Amygdala (tissue), 56 donors: ENCODE measurements at places on chromosomes 6 and 20.

- no peak for DNase-seq
These were observed 18.0 kb downstream of the CDYL start for GRCh38 chr6:4794140-4794707.

DNA sequence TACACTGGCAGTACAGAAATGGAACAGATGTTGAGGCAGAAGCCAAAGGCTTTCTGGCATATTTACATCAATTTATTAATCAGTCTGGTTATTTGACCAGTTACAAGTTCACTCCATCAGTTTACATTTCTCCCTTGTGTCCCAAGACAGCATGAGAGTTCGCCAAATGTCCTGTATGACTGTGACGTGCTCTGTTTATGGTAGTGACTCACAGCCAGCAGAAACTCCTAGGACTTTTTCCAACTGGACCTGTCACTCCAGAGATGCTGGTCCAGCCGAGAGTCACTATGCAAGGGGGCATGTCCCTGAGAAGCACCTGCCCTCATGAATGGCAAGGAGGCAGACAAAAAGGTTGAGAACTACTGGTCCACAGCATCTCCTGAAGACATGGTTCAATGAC is 160.0 kb downstream of the LRFN2 start:
- no peak for DNase-seq

GRCh38 chr20:40805592-40805991 is 116.6 kb upstream of the MAFB start:
- DNase-seq, result no peak

GRCh38 chr6:100614386-100614785 is 149.7 kb upstream of the SIM1 start:
- DNase-seq, result no peak

- DNase-seq, result no peak
These were observed 53.6 kb upstream of the SIRPA start for GRCh38 chr20:1841554-1842140.

- no peak for DNase-seq
These were observed 216.4 kb downstream of the DLL1 start for GRCh38 chr6:170074435-170074834.

DNA sequence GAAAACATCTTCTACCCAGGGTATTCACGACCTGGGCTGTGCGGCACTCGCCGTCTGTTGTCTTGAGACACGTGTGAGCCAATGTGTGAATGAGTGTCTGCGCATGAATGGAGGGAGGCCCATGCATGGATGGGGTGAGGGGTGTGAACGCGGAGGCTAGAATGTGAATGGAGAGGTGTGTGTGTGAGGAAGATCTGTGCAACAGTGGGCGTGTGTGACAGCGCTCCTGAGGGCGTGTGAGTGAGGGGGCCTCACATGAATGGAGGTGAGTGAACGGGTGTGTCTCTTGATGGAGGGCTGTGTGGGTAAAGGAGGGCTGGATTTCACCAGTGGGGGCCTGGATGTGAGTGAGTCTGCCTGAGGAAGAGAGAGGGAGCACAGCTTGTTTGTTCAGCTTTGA is 146.0 kb downstream of the LRFN2 start:
- no peak for DNase-seq

- DNase-seq, result no peak
These were observed 6.0 kb downstream of the TMEM30A start for GRCh38 chr6:75278474-75279077.

- DNase-seq, result no peak
These were observed 125.8 kb downstream of the EPM2A start for GRCh38 chr6:145609521-145609920.

- no peak for DNase-seq
These were observed 9.9 kb upstream of the WFDC2 start for GRCh38 chr20:45459606-45460005.

DNA sequence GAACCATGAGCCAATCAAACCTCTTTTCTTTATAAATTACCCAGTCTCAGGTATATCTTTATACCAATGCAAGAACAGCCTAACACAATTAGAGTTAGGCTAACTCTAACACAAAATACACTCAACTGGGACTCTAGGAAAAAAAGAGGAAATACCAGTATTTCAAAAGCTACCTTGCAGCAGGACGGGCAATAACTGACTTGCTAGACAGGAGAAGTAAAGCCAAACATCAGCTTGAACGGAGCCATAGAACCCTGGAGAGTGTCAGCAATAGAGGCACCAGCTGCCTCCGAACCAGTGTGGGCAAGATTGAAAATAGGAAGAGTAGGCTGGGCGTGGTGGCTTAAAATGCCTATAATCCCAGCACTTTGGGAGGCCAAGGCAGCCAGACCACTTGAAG is 162.0 kb upstream of the SOX4 start:
- DNase-seq, result no peak

- no peak for DNase-seq
These were observed 175.1 kb downstream of the VEGFA start for GRCh38 chr6:43944908-43945767.

DNA sequence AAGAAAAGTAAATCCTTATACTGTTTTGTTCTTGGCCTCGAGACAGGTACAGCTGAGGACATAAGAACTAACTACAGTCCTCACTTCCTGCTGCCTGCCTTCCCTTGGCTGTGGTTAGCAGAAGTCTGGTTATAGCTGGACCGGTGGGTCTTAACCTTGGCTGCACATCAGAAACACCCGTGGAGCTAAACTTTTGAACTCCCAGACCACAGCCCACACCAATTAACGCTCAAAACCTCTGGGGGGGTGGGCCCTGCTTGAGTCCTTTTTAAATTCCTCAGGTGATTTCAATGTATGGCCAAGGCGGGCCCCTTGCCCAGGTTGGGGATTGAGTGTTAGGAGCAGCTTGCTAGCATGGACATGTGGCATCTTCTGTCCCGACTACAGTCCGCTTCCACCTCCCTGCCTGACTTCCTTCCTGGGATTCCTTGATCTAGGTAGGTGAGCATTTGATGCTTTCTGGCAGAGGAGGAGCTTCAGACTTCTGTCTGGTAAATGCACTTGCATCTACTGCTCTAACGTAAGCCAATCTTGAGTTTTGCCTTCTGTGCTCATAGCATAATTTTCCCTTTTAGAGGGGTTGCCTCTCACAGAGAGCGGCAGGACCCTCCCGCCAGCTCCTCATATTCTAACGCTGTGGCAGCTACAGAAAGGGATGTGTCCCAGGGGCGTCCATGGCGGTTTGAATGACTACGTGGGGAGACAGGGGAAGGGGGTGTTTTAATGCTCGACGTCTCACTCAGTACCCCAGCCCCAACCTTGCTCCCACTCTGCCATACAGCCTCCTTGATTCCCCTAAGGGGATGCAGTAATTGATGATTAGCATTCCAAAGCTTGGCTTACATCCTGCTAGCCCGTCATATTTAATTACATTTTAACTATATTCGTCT is 390.1 kb downstream of the ZFAND3 start:
- DNase-seq, result no peak

GRCh38 chr6:108163644-108164542 is 1.9 kb upstream of the NR2E1 start:
- DNase-seq, result no peak

DNA sequence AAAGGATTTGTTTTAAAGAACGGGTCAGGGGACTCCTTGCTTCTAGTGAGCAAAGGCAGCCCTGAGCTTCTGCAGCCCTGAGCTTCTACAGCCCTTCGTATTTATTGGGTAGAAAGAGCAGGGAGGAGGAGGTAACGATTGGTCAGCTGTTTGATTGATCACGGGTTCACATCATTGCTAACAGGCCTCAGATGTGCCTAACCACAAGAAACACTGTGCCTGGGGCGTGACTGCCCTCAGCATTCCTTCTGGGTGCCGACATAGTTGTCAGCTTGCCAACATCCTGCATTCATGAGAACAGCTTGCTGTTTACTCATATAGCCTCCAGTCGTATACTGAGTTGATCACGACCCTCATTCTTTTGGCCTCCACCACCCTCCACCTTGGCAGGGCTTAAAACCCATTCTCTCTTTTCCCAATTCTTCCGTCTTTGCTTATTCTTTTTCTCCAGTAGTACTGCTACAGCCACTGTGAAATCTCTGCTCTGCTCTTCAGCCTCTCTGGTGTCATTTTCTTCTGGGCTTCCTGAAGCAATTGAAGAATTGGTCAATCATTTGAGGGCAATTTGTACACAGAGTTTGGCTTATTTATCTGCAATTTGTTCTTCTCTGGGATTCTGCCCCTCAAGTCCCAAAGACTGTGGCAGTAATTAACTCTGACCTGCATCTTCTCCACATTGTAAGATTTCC is 25.4 kb upstream of the NOP56 start:
- no peak for DNase-seq

GRCh38 chr20:38754924-38755323 is 6.7 kb downstream of the ACTR5 start:
- no peak for DNase-seq

GRCh38 chr6:5007531-5007930 is 3.7 kb upstream of the RPP40 start:
- no peak for DNase-seq

DNA sequence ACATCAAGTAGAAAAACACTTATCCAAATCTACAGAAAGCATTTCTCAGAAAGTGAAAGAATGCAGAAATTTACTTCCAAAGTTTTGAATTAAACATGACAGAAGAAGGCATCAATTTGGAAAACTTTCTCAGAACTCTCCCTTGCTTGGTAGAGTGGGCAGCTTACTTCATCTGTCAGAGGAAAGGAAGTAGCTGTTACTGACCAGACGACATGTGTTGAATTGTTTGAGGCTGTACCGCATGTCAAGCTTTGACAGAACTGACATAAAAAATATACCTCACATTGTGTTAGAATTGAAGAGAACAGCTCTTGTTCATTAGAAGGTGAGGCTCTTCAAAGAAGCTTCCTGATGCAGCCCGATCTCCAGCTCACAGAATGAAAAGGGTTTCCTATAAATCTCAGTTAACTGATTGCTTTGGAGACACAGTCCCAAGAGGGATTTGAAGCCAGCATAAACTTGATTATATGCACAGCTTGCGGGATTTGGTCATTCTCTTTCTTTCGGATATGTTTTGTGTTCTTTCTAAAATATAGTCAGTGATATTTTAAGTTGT is 190.7 kb downstream of the PLCB1 start:
- no peak for DNase-seq

DNA sequence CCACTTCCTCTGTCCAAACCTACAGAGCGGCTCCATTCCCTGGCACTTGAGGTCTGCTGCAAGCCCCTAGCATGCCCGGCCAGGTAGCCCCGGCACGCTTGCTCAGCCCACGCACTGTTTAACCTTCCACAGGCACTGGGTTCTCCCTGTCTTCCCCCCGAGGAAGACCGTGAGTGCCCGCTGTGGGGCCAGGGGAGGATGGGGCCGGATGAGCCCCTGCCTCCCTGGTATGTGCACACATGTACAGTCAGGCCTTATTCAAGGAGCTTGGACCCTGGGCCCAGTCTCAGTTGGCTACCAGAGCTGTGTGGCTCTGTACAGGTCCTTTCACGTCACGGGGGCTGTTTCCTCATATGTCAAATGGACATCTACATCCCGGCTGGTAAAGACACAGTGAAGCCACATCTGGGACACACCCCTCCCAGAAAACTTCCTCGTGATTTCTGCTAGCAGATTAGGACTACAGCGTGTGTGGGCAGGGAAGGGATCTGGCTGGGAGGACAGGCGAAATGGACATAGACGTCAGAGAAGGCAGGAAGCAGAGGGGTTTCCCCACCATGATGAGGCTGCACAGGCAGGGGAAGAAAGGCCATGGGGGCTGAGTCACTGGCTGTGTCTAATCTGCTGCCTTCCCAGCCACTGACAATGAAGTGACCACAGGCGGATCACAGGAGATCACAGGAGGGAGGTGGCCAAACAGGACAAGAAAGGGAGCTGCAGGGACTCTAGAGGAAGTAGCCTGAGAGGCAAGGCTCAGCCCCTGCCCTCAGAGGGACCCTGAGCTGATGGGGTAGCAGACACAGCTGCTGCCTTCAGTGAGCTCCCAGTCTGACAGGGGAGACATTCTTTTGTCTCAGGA is 62.9 kb downstream of the MRPL14 start:
- no peak for DNase-seq

GRCh38 chr6:27777614-27778355 is 134.4 kb downstream of the OR2B2 start:
- no peak for DNase-seq

DNA sequence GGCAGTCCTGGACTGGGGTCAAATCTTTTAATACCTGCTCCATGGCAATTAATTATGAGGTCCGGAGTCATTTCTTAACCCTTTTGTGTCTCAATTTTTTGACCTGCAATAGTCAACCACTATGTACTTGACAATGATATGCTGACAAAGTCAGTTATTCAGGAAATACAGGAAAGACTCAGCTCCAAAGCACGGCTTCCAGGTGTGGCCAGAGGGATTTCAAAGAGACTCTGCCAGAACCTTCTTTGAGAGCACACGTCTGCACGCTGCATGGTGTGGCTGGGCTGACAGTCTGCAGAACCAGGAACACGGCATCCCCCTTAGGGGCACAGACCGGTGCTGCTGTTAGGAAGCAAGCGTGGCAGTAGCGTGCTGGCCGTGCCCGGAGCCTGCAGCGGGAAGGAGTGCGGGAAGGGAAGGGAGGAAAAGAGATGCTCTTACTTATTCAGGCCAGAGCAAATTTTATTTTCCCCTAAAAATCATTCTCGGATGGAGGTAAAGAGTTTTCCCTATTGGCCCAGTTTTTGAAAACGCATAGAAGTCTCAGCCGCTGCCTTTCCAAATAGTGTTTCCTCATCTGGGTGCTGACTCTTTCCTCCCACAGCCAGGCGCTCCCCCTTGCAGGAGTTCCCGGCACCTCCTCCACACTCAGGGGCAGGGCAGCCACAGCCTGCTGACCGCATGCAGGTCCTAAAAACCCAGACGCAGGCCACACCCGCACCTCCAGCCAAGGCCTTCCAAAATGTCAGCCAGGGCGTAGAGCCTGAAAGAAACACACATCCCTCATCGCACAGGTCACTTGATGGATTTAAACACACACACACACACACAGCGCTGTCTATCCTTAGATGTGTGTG is 187.4 kb upstream of the SNX9 start:
- DNase-seq, result no peak

DNA sequence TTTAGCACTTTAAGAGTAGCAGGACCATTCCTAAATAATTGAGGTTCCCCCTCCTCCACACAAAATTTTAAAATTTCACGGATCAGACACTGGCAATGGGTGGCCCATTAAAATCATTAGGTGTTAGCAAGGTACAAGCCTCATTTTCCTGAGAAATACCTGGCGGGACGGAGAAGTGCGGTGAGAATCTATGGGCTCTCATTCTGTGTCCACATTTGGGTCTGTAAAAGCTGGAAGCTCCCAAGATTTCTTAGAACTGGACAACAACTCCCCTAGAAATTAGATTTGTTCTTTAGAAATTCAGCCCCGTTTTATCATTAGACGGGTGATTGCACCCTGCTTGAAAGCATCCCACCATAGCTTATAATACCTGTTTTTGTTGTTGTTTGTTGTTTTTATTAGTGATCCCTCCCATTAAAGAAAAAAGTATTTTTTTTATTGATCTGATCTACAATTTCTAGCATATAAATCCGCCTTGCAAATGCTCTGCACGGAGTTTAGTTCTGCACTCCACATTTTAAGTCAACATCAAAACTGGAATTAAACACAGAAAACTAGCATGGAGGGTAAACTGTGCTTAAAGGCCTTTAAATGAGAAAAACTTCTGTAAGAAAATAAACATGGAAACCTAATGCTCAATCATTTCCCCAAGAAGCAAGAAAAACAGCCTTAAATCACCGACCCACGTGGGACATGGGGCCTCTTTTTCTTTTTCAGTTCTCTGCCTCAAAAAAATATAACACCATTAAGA is 5.7 kb downstream of the SIM1 start:
- DNase-seq, result no peak
